ENCODE measurements at places on chromosomes 5 and 9. TPM values are rescaled to one million over a fixed set of nuclear protein-coding genes. Genes with fewer than 3 reads are reported as not detected.
A peak's percentile ranks its signal among the peaks of the same experiment; 100 is the strongest.

GRCh38 chr9:6614489-6614888 is 31.0 kb downstream of the GLDC start:
- DNase-seq, result no peak

GRCh38 chr9:112777914-112778313 is 27.4 kb downstream of the SNX30 start:
- no peak for DNase-seq

GRCh38 chr5:74850789-74851425 is 15.3 kb downstream of the FAM169A start:
- DNase-seq, result no peak

DNA sequence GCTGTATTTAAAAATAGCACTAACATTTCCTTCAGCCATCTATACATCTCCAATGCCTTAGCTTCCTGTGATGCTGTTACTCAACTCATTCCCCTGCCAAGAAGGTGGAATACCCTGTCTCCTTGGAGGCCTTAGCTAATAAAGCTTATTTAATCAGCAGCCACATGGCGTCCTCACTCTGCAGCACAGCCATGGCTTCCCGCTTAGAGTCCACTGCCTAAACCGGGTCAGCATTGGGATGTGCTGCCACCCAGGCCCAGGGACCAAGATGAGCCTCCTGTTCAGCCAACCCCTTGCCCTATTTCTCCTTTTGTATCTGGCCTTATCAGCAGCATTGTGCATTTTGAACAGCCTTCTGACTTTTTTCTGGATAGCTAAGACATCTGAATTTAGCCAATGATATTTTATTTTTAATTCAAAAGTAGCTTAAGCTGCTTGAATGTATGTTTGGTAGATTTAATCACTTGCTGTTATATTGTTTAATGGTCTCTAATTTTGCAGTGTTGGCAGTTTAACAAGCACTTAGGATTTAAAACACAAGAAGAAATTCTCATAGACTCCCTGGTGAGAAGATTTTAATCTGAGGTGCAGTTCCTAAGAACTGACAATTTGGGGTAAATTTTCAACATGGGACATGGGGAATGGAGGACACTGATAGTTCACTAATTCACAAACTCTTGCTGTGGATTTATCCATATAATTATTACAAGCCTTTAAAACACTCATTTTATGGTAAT is 113.0 kb downstream of the RPS23 start:
- no peak for DNase-seq

- DNase-seq, result peak; percentile 1
Observed at GRCh38 chr9:21836437-21837161, 34.2 kb downstream of the MTAP start.

GRCh38 chr5:127925916-127926315 is 157.7 kb upstream of the SLC12A2 start:
- no peak for DNase-seq

GRCh38 chr5:168680395-168680794 is 101.2 kb upstream of the PANK3 start:
- DNase-seq, result no peak

- DNase-seq, result no peak
Observed at GRCh38 chr5:10289991-10290390, 17.7 kb downstream of the CMBL start.

- no peak for DNase-seq
Observed at GRCh38 chr5:44952376-44952775, 143.6 kb downstream of the MRPS30 start.

DNA sequence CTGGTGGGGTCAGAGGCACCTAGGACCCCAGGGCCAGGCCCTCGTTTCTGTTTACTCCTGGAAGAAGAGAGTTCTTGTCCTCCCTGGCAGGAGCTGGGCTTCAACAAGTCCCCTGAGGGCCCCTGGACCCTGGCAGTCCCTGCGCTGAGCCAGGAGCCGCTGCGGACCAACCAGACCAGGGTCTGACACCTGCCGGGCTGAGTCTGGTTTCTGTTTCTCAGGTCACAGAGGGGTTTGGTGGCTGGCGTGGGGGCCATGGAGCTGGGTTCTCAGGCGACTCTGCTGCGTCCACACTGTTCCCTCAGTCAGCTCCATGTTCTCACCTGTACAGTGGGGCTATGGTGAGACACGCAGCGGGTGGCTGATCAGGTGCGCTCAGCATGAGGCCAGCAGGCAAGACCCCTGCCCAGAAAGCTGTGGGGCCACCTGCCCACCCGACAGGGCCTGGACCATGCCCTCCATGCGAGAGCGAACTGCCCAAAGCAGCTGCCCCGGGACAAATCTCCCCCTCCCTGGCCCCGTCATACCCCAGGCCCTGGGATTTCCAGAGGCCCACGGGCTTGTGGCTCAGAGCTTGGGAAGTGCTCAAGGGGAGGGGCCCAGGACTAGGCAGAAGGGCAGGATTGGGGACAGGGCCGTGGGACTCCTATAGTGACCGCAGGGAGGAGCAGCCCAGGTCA is 17.9 kb upstream of the NOTCH1 start:
- no peak for DNase-seq

GRCh38 chr5:67957374-67957773 is 258.2 kb upstream of the PIK3R1 start:
- DNase-seq, result no peak

DNA sequence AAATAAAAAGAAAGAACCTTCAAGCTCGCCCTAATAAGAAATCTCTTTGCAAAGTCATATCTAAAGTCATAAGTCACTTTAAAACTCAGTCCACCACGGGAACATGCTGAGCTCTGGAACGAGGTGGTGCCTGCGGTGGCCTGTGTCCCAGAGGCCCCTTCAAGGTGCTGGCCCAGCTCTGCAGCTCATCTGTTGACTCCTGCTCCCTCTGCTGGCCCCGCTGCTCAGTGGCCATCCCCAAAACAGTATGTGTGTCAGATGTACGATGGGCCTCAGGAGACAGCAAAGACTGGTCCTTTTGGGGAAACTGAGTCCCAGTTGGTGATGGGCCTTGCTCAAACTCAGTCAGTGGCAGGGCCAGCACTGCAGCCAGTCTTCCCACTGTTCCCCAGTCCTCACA is 22.8 kb upstream of the FOXB2 start:
- DNase-seq, result no peak

GRCh38 chr9:137989999-137990715 is 112.6 kb downstream of the CACNA1B start:
- DNase-seq, result no peak

- DNase-seq, result no peak
Observed at GRCh38 chr5:108625654-108626053, 122.0 kb upstream of the FER start.

DNA sequence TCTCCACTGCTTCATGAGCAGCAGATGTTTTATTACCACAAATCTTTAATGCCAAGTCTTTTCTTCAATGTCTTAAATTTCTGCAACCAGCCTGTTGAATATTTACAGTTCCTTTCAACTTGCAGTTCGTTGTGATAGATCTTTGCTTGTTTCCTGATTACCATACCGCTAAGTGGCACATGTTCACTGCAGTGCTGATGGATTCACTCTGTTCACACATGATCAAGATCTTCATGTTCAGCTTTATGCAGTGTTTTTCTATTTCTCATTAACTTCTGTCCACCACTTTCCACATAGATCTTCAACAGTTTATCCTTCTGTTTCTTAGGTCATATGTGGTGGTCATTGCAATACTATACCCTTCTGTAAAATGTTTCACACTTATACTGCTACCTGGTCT is 280.6 kb downstream of the EPB41L4A start:
- no peak for DNase-seq

The TLE1 gene
- 49.4 TPM for total RNA-seq

The DOCK8 gene
- 3.6 TPM for total RNA-seq

The PCDHGA5 gene
- total RNA-seq, result 6.6 TPM

The PRDM9 gene
- not detected for total RNA-seq

The RALGPS1 gene
- total RNA-seq, result 86.6 TPM

The DMRTA1 gene
- 0.62 TPM for total RNA-seq

The INSYN2B gene
- 1.4 TPM for total RNA-seq

The IL7R gene
- under 0.01 TPM for total RNA-seq

All from occipital lobe (tissue), 3 donors.